Activated CD8-positive, alpha-beta memory T cell treated with anti-CD3 and anti-CD28 coated beads, Interleukin-2, amount 10 ng/mL, durations not matched to agents 7 days and 5 days (primary cell): ENCODE measurements at places on chromosomes 4 and X. TPM values are rescaled to one million over a fixed set of nuclear protein-coding genes. Genes with fewer than 3 reads are reported as not detected.

DNA sequence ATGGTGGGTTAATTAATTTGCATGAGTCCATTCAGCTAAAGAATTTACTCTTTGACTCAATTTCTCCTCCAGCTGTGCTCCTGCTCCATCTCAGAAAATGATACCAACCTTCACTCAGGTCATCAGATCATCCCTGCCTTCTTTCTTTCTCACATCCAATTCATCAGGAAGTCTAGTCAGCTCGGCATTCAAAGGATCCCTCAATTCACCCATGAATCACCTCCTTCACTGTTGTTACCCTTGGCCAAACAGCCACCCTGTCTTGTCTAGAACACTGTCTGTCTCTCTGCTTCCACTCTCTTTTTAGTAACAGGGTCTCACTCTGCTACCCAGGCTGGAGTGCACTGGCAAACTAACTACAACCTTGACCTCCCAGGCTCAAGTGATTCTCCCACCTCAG lies 337.4 kb upstream of the SFRP2 start:
- no peak overlapping the region for H3K4me3 ChIP-seq
- no peaks in the 10 kb centered on the region for H3K27me3 ChIP-seq
- no peak for DNase-seq
- no peak overlapping the region for H3K27ac ChIP-seq
- H3K4me1 ChIP-seq: no peaks in the 10 kb centered on the region

DNA sequence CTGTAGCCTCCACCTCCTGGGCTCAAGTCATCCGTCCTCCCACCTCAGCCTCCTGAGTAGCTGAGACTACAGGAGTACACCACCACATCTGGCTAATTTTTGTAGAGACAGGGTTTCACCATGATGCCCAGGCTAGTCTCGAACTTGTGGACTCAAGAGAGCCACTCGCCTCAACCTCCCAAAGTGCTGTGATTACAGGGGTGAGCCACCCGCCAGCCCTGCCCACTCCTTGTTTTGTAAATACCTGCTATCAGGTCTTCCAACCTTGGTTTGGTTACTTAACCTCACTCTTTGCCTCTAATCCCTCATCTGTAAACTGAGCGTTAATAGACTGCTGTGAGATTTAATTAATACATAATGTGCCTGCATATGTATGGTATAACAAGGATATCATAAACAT lies 803 bp downstream of the CNGA1 start:
- peak overlapping the region; percentile 71 for H3K4me3 ChIP-seq
- H3K4me1 ChIP-seq: peaks cover 9% of the 10 kb centered on the region
- no peaks in the 10 kb centered on the region for H3K36me3 ChIP-seq
- no peak overlapping the region for H3K27ac ChIP-seq

SPANXN3 gene
- not detected for total RNA-seq

- no peak overlapping the region for H3K27ac ChIP-seq
- peaks cover 2% of the 10 kb centered on the region for H3K4me1 ChIP-seq
- no peak for DNase-seq
These were observed 56.9 kb upstream of the SMIM10 start for GRCh38 chrX:134933911-134934310.

XAGE1A gene
- total RNA-seq: not detected

ABCB7 gene
- total RNA-seq: 23.3 TPM

- H3K27me3 ChIP-seq: no peaks in the 10 kb centered on the region
- no peak overlapping the region for H3K4me3 ChIP-seq
- H3K36me3 ChIP-seq: no peaks in the 10 kb centered on the region
These were observed 294.1 kb downstream of the ARHGAP24 start for GRCh38 chr4:85769009-85769408.

GRCh38 chr4:158208963-158209640 lies 1.2 kb upstream of the TMEM144 start:
- no peak overlapping the region for H3K27ac ChIP-seq
- DNase-seq: no peak
- H3K4me3 ChIP-seq: no peak overlapping the region
- H3K36me3 ChIP-seq: no peaks in the 10 kb centered on the region

SPANXA2 gene
- total RNA-seq: not detected

- no peak overlapping the region for H3K4me3 ChIP-seq
- no peak overlapping the region for H3K27ac ChIP-seq
- no peaks in the 10 kb centered on the region for H3K36me3 ChIP-seq
- H3K27me3 ChIP-seq: peaks cover 38% of the 10 kb centered on the region
These were observed 23.4 kb upstream of the CFAP299 start for GRCh38 chr4:80312124-80312523.

DNA sequence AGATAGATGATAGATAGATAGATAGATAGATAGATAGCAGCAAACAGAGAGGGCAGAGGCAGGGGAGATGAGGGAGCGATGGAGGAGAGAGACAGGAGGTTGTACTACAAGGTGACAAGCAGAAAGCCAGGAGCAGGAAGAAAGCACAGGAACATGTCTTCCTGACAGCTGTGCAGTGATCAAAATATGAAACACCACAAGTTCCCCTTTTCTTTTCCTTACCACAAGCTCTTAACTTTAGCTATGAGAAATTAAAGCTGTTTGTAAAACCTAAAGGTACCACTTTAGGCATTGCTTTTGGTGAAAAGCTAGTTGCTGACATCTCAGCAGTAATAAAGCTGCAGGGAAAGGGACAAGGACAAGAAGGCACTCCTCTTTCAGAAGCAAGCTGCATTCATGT lies 9.1 kb upstream of the MAGED4B start:
- peaks cover 3% of the 10 kb centered on the region for H3K4me1 ChIP-seq
- H3K4me3 ChIP-seq: no peak overlapping the region

MAGEC3 gene
- total RNA-seq: not detected

DNA sequence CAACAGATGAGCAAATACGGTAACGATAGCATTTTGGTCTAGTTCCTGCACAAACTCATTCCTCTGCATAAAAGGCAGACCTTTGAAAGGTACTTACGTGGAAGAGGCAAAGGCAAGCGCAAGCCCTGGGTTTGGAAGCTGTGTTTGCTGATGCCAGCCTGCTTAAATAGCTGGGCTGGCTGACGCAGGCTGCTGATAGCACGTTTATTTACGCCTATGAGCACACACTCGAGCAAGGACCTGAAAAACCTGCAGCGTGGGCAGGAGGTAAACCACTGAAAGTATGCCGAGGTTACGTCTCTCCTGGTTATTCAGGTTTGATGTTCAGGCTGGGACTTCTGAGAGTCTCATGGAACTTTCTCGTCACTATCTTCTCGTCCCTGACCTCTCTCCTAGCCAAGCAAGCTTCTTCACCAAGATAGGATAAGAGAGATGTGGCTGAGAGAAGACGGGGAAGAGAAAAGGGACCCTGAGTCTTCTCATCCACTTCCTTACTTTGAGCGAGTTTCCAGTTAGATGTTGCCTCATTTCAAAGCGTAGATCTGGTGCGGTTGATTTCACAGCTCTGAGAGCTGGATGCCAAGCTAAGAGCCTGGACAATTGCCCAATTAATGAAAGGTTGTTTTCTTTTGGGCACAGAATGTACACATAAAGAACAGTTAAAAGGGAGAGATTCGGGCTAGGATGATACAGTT lies at the start of gene HOPX:
TSS of gene HOPX (minus strand) at position 139 of the 695 bp plus-strand sequence. CDS start 23,480 bp downstream, outside the sequence.
- no peaks in the 10 kb centered on the region for H3K36me3 ChIP-seq
- DNase-seq: peak; percentile 69
- H3K4me1 ChIP-seq: peaks cover 15% of the 10 kb centered on the region
- H3K4me3 ChIP-seq: peak within 1 kb of the TSS; percentile 23
